Fibroblast of skin of right biceps (primary cell): ENCODE measurements at places on chromosomes 2 and 18.

- DNase-seq: no peak
These were observed 60.3 kb downstream of the PIAS2 start for GRCh38 chr18:46856973-46857372.

DNA sequence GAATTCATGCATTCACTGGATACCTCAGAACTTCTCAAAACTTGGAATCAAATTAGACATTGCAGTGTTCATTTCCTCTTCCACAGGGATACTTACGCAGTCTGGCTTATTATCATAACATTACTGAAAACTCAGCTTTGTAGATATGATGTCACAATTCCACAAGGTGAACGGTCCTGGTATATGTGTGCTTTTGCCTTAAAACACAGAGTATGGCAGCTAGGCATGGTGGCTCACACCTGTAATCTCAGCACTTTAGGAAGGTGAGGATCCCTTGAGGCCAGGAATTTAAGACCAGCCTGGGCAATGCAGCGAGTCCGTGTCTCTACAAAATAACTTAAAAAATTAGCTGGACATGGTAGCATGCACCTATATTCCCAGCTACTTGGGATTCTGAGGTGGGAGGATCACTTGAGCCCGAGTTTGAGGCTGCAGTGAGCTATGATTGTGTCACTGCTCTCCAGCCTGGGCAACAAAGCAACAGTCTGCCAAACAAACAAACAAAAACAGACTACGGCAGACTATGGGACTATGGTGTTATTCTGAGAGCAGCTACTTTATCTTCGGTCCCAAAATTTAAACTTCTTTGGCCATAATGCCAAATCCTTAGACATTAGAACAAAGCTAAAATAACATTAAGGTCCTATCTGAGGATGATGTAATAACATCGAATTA is 1191.9 kb upstream of the SLC39A10 start:
- DNase-seq: no peak

DNA sequence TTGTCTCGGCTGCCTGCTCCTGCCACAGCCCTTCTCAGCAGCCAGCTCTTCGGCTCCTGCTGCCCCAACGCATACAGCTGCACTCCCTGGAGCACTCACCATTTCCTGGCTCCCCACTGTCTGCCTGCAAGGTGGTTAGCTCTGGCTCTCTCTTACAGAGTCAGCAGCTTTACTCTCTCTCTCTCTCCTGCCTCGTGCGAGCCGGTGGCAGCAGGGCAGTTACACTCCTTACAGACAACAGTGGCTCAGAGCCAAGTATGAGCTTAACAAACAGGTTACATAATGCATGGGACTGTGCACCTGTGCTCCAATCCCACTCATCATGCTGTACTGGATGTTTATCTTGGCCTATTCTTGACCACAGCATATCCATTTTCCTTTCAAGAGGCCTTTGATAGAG is 47.4 kb upstream of the DNAJC10 start:
- no peak for DNase-seq

DNA sequence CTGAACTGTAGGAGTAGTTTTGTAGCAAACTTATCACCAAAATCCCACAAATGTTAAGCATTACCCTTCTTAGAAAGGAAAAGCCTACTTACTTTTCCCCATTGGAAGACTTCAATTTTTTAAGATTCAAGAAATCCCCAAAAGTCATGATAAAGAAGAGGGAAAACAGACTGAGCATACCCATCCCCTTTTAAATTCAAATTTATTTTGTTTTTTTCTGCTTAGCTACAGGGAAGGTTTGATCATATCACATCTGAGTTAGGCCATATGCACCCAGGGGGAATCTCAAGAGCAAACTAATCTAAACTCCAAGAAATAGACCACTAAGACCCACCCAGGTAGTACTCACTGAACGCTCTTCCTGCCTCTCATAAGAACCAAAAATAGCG is 174.6 kb downstream of the TGIF1 start:
- no peak for DNase-seq

DNA sequence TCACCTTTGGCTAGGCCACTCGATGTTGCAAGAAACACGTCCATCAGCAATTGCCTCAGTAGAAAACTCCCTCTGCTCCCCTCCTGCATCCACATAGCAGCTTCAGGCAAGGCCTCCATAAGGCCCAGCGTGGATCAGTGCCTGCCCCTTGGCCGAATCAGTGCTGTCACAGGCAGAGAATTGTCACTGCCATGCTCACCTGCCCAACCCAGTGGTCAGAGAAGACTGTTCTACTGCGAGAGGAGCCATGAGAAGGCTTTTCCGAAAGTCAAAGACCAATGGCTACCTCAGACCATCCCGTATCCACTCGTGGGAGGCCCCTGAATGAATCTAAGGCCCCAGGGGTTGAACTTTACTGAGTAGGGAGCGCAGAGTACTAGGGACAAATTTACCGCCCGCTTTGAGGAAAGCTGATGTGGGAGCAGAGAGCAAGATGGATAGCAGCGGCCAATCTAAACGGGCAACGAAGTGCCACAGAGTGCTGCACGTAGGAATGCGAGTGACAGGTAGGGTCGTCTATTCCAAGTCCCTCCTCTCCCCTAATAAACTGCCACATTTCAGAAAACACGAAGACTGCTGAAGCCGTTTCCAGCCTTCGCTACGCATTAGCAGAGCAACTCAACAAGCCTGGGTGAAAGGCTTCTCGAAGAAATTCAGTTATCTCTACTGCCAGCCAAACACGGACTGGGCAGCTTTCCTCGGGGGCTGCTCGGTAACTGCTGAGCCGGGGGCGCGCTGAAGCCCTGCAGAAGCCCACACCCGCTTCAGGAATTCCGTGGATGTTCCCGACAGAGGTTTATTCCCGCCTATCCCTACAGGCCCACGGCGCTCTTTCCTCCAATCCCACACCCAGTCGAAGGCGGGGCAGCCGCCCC is 968 bp upstream of the RALBP1 start:
- peak; percentile 87 for DNase-seq

GRCh38 chr2:62292190-62292589 is 96.3 kb downstream of the B3GNT2 start:
- no peak for DNase-seq

DNA sequence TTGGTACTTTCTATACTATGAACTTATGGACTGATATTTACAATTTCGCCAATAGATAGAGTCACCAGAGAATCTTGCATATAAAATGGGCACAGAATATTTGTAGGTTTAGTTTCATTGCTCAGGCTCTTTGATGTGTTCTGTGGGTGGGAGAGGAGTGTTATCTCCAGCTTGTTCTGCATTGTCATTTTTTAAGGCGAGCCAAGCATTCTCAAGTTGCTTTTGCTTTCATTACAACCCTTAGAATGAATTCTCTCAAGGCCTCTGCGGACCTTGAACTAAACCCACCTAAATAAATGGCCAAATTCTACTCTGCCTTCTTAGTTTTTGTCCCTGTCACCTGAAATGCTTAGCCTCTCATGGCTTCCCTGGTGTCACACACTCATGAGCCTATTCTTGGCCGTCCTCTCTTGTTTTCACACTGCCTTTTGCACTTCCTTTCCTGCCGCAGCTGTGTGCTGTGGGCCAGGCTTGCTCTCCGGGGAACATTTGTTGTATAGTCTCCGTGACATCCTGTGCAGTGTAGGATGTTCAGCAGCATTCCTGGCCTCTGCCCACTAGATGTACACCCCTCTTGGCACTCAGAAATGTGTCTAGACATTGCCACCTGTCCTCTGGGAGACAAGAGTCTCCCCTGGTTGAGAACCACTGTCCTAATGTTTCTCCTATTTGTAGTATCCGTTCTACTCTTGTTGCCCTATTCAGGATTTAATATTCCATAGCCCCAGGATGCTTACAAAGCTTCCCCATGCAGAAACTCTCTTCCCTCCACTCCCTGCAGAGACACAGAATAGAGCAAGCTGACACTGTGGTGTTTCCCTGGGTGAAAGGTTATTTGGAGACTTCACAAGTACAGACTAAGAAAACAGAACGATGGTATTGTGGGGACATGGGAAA is 255.6 kb downstream of the PTPRM start:
- DNase-seq: no peak

DNA sequence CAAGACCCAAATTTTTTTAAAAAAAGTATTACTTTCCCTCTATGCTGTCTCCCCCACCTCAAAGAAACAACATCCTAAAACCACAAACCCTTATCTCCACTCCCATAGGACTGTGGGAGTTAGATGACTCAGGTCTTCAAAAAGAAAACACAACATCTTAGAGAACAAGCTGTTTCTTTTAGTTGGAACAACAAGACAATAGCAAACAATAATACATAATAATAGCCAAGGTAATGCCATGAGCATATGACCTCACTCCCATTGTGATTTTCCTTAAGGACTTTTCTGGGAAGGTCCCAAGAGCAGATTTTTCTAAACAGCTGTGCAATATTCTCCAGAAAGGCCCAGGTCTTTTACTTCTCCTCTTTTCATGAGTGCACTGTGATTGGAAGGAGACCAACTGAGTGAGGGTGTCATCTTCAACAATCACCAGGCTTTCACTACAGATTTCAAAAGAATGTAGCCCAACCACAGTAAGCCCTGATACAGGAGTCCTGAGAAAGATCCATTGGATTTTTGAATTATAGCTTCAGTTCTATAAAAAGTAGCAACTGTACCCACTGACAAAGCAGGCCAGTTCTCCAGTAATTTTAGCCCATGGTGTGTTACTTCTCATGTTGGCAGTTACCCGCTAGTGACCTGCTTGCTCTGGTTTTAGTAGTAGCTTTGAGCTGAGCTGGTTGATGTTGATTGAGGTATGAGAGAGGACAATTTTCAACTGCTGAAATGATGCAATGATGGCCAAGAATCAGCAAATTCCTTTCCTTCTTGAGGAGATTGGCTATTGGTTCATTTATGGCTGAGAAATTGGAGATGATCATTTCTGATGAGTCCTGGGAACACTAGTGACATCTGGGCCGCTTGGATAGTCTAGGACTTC is 144.5 kb upstream of the TCF4 start:
- DNase-seq: peak; percentile 66

- no peak for DNase-seq
These were observed 222.3 kb upstream of the ZC3H15 start for GRCh38 chr2:186263673-186264250.

DNA sequence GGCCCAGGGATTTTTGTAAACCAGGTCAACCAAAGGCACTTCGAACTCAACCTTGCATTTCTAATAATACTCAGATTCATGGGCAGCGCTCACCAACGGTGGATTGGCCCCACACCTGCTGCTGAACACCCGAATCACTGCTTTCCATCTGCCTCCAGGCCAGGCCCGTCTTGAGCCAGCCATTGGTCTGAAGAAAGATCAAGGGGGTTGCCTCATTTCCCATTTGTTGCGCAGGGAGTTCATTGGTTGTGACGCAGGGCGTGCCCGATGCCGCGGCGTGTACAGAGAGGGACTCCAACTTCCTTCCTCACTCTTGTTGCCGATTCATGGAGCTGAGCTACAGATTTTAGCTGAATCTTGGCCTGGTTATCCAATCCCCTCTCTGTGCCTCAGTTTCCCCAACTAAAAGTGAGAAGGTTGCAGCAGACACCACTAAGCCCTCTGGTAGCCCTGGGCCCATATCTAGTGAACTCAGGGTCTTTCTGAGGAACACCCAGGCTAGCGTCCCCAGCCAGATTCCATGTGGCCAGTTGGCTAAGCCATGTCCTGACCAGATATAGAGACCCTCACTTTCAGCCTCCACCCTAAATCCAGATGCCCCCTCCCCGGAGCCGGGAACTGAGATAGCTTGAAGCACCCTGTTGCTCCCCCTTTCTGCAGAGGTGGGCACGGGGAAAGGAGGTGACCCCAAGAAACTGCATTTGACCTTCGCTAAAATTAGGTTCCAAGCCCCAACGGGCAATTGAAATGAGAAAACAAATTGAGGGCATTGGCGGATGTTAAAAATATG is 60.9 kb upstream of the HPCAL1 start:
- DNase-seq: no peak

GRCh38 chr18:63445037-63445436 is 22.8 kb upstream of the VPS4B start:
- no peak for DNase-seq

DNA sequence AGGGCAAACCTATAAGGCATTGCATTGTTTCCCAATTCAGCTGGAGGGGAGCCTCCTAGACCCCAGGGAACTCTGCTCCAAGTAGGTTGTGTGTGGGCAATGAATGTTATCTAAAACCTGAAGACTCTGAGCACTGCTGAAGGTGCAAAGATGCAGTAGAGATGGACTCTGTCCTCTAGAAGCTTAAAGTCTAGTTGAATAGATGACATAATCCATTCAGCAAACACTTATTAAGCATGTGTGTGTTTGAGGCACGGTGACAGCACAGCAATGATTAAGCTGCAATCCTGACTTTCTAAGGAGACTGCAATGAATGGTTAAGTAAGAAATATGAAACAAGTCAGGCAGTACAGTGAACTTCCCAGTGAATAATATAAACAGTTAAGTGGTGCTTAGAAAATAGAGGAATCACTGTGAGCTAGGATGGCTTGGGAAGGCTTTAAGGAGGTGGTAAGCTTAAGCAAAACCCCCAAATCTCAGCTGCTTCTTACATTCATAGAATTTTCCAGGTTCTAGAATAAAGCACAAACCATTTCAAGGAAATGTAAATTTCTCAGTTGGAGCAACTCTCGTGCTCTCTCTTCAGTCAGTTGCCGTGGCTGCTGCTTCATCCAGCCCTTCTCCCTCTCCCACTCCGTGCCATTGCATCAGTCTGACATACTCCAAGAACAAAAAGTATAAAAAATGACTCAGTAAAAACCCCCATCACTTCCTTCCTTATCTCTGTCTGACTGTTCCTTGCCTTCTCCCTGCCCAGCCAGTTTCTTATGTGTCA is 19.1 kb downstream of the MXD1 start:
- DNase-seq: peak; percentile 91

GRCh38 chr2:36976065-36976464 is 9.7 kb upstream of the STRN start:
- DNase-seq: no peak

DNA sequence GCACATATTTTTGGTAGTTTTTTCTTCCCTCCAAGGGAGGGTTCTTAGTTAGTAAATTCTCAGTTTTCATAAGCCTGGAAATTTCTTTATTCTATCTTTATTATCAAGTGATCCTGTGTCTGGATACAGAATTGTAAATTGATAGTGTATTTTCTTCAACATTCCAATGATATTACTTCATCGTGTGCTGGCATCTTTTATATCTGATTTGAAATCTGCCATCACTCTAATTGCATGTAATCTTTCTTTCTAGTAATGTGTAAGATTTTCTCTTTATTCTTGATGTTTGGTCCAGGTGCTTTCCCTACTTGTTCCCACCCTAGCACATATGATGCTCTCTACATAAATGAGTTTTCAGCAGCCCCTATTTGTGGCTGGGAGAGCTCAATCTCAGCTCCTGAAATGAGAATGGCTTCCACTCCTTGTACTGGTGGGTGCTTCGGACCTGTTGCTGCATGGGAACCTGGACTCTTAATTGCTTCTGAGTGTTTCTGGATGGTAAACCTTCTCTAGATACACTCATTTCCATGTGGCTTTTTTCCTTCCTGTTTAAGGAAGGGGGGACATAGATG is 102.7 kb downstream of the SMIM21 start:
- no peak for DNase-seq

DNA sequence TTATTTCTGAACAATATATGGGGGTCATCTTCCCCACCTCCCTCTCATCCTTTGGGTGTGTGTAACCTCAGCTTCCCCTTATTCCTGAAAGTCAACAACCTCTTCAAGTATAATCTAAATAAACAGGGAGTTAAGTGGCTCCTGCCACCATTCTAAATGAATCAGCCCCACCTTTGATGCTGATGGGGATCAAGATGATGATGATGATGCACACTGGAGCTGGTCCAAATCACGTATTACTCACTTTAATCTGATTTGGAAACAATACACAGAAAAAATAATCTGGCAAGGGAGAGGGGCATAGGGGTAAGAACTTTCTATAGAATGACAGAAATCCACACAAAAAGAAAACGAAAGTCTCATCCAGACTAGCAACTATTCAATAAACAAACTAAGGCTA is 7.1 kb downstream of the ACVR1 start:
- peak; percentile 32 for DNase-seq

GRCh38 chr2:112033600-112033999 is 21.5 kb upstream of the TMEM87B start:
- peak; percentile 40 for DNase-seq
